ENCODE measurements at places on chromosomes 16 and 17. TPM values are rescaled to one million over a fixed set of nuclear protein-coding genes. Genes with fewer than 3 reads are reported as not detected.

DNA sequence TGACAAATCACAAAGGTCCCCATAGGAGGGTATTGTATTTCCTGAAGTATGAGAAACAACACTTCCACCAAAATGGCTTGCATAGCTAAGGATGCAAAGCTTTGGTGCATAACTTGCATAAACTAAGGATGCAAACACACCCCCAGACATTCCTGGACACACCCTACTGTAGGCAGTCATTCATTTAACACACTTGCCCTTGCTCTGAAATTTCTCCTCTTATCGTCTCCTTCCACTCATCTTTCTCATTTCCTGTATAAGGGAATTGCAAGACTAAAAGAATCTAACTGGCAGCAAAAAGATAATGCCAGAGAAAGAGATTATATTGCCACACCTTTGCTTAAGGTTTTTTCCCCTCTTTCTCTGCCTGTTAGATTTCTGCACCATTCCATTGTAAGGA, 28.3 kb downstream of the CHD9 start:
- no peak for DNase-seq

GRCh38 chr16:71919035-71919434, 23.7 kb downstream of the IST1 start:
- no peak for DNase-seq

- DNase-seq: no peak
Measured at GRCh38 chr16:77679391-77679790, 42.9 kb upstream of the NUDT7 start.

GRCh38 chr16:89364606-89365005, 125.8 kb downstream of the ANKRD11 start:
- DNase-seq: no peak

DNA sequence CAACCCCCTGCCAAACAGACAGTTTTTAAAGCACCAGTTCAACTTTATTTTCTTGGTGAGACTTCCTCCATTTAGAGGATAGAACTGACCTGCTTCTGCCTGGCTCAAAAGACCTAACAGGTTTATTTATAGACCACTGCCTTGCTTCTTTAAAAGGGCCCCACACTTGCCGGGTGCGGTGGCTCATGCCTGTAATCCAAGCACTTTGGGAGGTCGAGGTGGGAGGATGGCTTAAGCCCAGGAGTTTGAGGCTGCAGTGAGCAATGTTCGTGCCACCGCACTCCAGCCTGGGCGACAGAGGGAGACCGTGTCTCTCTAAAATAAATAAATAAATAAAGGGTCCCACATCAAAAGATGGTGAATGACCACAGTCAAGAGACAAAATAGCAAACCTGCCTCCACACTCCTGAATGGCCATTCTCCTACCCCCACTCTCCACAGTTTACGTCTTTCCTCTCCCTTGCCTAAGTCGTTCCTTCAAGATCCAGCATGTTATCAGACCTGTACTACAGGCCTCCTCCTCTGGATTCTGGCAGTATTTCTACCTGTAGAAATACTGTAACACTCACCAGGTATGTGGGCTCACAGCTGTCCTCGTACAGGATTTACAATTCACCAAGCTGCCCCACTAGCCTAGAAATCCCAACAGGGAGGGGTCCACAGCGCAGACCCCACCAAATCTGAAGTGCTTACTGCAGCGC, 95.6 kb downstream of the SMG6 start:
- no peak for DNase-seq

- no peak for DNase-seq
Measured at GRCh38 chr16:69112285-69113129, 7.1 kb downstream of the HAS3 start.

- no peak for DNase-seq
Measured at GRCh38 chr16:67025210-67025550, 3.8 kb upstream of the CBFB start.

DNA sequence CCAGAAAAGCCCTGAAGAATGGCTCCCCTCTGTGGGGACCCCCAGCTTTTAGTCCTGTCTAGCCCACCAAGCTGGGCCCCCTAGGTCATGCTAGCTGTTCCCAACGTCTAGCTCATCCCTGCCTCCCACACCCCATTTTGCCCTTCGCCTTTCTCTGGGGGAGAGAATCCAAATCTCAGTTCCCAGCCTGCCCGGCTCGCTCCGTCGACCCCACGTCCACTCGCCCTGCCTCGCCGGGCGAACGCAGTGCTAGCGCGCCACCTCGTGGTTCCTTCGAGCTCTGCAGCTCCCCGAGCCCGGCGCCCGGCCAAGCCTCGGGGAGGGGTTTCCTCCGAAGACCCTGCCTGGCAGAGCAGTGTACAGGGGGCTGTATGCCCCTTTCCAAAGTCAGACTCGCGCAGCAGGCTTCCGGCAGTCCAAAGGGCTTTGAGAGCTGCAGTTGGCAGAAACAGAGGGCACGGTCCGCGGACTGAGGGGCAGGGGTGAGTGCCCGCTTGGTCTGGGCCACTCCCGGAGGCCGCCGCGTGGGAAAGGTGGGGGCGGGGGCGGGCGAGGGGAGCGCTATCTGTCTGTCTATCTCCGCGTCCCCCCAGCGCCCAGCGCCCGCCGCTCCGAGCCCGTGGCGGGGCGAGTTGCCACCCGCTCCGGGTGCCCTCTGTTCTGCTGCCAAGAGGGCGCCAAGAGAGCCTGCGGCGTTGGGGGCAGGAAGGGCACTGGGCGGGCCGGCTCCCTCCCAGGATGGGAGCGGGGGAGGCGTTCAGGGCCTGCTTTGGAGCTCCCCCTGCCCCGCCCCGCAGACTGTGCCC, 1.7 kb upstream of the DLX3 start:
- no peak for DNase-seq

- no peak for DNase-seq
Measured at GRCh38 chr16:29705030-29705429, 26.1 kb downstream of the QPRT start.

DNA sequence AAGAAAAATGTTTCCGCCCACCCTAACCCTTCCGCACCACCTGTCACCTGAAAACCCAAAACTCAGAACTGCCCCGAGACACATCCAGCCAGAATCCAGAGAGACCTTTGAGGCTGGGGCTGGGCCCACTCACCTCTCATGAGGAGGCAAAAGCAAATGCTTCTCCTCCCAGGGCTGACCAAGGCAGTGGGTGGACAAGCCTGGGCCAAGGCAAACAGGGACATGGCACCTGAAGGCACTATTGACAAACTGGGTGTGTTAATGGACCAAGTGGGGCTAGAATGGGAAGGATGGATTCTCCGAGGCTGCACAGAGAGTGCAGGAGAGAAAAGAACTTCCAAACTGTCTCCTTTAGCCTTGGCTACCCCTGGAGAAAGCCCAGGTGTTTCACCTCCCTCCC, 54.4 kb downstream of the SOX9 start:
- no peak for DNase-seq

DNA sequence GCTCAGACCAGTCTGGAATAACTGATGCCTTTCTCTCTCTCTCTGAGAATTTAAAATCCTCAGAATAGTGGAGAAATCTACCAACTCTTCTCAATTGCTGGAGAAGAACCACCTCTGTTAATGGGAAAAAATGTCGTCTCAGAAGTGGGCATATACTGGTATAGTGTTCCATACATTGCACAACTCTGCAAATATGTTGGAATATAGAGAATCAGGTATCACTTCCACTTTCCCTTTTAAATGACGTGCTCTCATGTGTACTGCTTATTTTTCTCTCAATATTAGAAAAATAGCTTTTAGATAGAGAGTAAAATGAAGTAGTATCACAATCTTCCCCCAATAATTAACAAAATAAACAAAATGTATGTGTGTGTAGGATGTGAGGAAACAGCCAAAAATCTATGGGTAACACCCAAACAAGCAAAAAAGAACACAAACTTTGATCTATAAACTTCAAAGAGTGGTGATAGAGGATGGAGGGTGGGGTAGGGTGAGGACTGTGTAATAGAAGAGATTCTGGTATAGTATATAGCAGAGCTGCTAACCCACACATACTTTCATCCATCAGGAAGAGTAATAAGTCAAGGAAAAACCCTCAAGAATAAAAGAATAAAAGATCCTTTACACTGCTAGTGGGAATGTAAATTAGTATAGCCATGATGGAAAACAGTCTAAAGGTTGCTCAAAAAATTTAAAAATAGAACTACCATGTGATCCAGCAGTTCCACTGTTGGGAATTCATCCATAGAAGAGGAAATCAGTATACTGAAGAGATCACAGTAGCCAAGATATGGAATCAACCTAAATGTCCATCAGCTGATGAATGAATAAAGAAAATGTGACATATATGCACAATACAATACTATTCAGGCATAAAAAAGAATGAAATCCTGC, 46.9 kb downstream of the NFATC3 start:
- no peak for DNase-seq

DNA sequence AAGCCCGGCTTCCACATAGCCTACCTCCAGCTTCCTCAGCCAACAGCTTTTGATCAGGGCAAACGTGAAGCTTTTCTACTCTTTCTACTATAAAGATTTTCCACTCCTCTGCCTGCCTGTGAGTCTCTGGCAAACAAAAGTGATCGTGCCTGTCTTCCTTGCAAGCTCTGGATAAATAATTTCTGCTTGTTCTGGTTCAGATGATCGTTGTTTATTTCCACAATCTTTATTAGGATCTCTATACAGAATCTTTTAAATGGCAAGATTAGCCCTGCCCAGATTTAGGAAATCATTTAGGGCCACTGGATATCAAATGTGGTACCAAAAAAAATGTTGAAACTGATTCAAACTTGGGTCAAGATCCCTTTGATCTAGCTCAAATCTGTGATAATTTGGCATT, 20.4 kb downstream of the KCNJ16 start:
- DNase-seq: no peak

- no peak for DNase-seq
Measured at GRCh38 chr17:61352408-61352770, 47.3 kb upstream of the TBX2 start.

GRCh38 chr17:4944163-4944553, 4.1 kb downstream of the RNF167 start:
- no peak for DNase-seq

DNA sequence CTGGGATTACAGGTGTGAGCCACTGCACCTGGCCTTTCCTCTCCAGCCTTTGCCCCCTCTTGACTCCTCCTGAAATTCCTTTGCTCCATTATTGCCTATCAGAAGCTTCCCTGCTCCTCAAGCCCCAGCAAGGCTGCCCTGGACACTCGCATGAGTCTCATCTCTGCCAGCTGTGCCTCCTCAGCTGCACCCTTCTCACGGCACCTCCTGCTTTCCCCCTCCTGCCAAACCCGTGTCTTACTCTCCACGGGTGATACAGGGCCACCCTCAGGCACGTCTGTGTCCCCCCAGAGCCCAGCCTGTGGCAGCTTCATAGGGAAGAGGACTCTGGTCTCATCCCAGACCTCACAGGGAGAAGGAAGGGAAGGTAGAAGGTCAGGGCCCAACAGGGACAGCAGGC, 15.4 kb downstream of the G6PC3 start:
- DNase-seq: no peak

Gene LRRC37A
- total RNA-seq: 0.51 TPM

Gene CMTM2
- total RNA-seq: 1.8 TPM

Gene GNGT2
- 1.4 TPM for total RNA-seq

Gene FBXL20
- 2.7 TPM for total RNA-seq

Gene DYNLL2
- total RNA-seq: 12.3 TPM

Gene MARCHF10
- 4.8 TPM for total RNA-seq

Gene OR1A1
- total RNA-seq: not detected

Gene MYH13
- not detected for total RNA-seq
